Endodermal cell (in vitro differentiated cells): ENCODE measurements at places on chromosomes 7 and 10.

DNA sequence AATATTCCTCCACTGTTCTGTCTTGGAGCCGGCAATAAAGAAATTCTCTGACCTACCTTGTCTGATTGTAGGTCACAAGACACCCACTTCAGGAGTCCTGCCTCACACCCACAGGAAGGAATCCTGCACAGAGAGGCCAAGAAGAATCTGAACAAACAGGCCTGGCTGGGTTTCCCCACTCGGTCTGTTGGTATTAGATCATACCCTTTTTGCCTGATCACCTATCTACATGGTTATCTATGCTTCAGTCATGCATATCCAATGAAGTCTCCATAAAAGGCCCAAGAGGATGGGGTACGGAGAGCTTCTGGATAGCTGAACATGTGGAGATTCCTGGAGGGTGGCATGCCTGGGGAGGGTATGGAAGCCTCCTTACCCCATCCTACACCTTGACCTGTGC, 12.3 kb downstream of the OGDH start:
- DNase-seq: no peak

GRCh38 chr10:47438857-47439474, 44.9 kb downstream of the ANXA8 start:
- DNase-seq: peak; percentile 84

DNA sequence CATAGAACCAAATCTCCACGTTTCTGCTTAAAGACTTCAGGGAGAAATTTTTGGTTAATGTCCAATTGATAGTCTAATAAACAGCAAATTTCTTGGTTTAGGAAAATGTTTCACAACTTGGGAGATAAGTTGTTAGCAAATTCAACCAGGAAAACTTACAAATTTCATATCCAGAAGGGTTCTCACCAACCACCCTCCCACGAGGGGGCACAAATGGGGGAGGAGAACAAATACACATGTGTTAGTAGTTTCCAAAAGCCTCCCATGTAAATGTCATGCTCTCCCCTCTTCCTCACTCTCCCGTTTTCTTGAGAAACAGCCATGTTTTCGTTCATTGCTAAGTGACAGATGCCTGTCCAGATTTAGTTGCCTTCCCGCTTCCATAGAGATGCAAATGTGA, 10.5 kb downstream of the DOCK4 start:
- DNase-seq: no peak

DNA sequence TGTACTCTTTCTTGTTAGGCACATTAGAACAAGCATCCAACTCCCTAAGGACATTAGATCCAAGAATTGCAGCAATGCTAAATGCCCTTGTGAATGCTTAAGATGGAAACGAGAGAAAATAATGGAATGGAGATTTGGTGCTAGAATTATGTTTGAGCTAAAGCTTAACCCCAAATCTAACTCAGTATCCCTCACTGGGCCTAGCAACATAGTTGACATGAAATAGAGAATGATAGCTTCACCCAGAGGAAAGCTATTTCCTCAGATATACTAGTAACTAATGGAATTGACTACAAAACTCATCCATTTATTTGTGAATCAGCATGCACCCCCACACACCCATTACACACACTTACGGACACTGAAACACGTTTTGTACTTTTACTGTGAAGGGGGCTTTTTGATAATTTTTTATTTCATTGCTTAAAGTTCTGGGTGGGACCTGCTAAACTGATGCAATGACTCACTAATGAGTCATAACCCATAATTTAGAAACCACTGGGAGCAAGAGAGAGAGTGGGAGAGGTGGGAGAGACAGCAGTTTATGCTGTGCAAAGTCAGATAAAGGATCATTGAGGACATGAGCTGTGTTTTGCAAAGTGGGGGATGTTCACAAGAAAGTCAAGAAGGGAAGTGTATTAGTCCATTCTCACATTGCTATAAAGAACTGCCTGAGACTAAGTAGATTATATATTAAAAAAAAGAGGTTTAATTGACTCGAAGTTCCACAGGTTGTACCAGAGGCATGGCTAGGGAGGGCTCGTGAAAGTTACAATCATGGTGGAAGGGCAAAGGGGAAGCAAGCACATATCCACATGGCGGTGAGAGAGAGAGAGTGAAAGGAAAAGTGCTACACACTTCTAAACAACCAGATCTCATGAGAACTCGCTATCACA, 382.7 kb downstream of the SFMBT2 start:
- DNase-seq: no peak

DNA sequence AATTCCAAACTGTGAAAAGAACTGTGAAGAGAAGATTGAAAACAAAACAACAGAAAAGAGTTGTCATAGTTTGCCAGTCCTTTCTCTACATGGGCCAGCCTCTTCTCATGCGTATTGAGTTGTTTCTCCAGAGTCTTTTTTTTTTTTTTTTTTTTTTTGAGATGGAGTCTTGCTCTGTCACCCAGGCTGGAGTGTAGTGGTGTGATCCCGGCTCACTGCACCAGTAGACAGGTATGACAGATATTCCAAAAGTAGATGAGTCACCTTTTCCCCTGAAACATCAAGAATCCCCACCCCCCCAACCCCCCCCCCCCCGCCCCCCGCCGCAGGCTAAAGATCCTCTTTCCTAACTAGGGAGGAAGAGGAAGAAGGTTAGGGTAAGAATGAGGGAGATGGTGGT, 15.6 kb upstream of the KMT2C start:
- no peak for DNase-seq

- no peak for DNase-seq
These were observed 27.3 kb upstream of the ANK3 start for GRCh38 chr10:60417024-60417423.

GRCh38 chr10:124387078-124387874, 31.4 kb downstream of the OAT start:
- DNase-seq: peak; percentile 63

- DNase-seq: no peak
These were observed 55.3 kb downstream of the FRMPD2 start for GRCh38 chr10:48219194-48219593.

DNA sequence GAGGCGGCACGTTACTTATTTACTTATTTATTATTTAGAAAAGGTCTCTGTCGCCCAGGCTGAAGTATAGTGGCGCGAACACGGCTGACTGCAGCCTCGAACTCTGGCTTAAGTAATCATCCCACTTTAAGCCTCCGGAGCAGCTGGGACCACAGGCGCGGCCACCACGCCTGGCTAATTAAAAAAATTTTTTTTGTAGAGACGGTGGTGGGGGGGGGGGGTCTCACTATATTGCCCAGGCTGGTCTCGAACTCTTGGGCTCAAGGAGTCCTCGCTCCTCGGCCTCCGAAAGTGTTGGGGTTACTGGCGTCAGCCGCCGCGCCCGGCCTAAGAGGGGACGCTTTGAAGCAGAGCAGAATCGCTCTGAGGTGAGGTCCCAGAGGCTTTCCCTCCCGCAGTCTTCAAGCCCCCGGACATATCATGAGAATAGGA, 675 bp upstream of the FRAT2 start:
- peak; percentile 70 for DNase-seq

GRCh38 chr7:15219758-15220157, 317.2 kb upstream of the DGKB start:
- no peak for DNase-seq

DNA sequence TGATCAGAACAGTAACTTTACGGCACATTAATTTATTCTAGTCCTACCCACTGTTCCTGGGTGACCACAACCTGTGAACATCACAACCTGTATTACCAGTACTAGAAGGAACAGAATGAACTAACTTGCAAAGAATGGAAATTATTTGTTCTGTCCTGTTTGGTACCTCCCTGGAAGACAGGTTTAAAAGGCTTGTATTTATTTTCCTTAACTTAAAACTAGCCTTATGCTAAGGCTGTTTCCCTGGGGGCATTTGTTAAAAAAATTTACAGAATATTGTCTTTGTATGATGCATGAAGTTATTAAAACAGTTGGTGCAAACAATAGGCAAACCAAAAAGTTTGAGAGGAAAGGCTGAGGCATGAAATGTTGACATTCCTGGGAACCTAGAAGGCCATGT, 132.7 kb downstream of the DNAJC1 start:
- no peak for DNase-seq

GRCh38 chr10:8047452-8048280, 6.8 kb upstream of the GATA3 start:
- peak; percentile 77 for DNase-seq

GRCh38 chr10:19049567-19049966, 966 bp downstream of the MALRD1 start:
- no peak for DNase-seq

DNA sequence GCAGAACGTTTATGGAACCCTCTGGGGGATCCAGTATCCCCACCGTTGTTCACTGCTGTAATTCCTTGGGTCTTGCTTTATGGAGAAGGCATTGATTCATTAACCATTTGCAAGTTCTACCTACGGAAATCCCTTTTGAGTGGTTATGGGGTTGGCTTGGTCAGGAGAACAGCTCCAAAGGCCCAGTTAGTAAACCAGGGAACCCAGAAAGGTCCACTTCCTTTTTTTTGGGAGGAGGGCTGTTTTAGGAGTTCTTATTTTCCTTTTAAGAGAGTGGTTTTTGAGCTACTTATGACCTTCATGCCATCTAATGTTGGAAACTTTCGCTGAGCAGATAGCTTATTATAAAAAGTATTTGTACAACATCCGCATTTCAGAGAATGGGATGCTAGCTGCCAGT, 1.3 kb downstream of the POR start:
- DNase-seq: no peak
